ENCODE measurements at places on chromosomes 11 and 22.

GRCh38 chr11:111206472-111206871 is 39.1 kb upstream of the POU2AF2 start:
- no peak for DNase-seq

- no peak for DNase-seq
Measured at GRCh38 chr11:40302669-40303068, 1156.8 kb downstream of the LRRC4C start.

DNA sequence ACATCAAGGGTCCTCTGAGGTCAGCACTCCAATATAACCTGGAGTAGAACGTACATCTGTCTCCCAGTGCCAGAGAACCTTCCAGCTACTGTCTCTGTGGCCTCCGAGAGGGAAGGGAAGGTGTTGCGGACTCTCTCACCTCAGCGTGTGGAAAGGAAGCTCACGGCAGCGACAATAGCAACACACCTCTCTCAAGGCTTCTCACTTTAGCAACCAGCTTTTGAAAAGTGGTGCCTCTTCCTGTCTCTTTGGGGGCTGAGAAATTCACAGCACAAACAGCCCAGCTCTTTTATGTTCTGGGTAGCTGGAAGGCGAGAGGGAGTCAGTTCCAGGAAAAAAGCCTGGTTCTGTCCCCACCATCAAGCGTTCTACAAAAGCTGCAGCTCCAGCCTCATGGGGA is 156.9 kb upstream of the TBCEL start:
- no peak for DNase-seq

GRCh38 chr11:116980136-116980793 is 118.0 kb downstream of the SIK3 start:
- DNase-seq = no peak

DNA sequence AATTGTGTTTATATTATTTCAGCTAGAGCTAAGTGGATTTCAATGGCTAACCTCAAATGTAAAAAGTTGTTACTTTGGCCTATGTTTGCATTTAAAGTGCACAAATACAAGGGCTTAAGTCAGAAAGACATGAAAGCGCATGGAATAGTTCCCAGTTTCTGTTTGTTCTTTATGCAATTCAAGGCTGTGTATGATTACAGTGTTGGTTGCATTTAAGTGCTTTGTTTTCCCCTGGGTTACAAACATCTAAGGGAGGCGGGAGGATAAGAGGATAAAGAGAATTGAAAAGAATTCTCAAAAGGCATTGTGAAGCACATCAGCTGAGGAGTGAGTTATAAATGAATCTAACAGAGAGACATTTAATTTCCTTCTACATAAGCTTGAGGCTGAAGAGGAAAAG is 453.4 kb downstream of the NTM start:
- DNase-seq = no peak

DNA sequence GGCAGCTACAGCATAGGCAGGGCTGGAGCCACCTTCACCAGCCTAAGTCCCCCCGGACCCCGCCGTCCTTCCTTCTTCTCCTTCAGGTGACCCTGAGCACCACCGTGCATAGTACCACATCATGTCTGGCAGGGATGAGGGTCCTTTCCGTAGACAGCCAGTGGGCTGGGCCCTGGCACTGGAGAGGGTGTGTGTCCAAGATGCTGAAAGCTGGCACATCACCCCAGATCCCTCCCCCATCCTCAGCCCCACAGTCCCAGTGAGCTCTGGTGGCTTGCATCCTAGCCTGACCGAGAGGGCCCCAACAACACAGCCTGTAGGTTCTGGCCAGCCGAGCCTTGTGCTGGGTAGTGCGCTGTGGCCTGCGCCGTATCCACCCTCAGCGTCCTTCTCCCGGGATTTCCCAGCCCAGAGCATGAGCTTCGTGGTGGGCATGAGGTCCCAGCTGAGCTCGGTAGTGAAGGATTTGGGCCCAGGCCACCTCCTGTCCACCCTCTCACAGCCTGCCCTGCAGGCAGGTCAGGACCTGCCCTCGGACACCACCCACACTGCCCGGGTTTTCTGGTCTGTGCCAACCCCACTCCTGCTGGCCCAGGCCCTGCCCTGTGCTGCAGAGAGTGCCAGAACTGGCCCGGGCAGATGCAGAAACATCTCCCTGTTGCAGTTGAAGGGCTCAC is 1124.3 kb downstream of the BRD1 start:
- no peak for DNase-seq

GRCh38 chr11:13761716-13762115 is 93.2 kb downstream of the FAR1 start:
- no peak for DNase-seq

DNA sequence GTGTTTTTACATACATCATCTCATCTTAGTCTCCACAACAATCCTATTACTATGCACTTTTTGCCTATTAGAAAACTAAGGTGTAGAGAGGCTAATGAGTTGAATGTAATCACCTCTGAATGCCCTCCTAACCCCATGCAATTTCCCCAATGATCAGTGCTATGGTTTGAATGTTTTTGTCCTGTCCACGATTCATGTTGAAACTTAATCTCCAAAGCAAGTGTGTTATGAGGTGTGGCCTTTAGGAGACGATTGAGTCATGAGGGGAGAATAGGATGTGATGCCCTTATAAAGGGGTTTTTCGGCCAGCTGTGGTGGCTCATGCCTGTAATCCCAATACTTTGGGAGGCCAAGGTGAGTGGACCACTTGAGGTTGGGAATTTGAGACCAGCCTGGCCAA is 2.0 kb upstream of the CCDC73 start:
- DNase-seq = no peak

DNA sequence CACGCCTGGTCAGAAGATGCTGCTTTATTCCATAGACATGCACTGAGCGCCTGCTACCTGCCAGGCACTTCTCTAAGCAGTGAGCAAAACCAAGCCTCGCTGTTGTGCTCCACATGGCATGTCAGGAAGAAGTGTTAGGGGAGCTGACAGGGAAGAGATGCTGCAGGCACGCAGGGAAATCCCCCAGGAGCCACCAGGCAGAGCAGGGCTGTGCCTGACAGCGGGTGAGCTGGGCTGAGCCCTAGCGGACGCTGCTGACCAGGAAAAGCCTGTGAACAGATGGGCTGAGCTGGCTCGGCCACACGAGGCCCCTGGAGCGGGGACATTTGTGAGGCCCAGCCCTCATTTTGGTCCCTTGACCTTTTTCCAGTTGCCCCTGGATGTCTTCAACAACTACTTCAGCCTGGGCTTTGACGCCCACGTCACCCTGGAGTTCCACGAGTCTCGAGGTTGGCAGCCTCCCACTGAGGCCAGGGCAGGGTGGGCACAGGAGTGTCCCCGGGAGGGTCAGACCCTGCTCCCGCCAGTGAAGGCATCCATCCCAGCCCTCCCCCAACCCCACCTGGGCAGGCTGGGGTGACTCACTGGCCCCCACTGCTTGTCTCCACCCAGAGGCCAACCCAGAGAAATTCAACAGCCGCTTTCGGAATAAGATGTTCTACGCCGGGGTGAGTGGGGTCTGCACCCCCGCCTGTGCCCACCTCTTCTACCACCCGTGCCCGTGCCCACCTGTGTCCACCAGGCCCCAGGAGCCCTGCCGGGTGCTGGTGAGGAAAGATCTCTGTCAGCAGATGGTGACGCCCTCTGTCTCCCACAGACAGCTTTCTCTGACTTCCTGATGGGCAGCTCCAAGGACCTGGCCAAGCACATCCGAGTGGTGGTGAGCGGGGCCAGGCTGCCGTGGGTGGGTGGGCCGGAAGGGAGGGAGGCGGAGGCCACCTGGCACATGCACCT is 7.4 kb upstream of the MDK start:
- no peak for DNase-seq

- no peak for DNase-seq
Measured at GRCh38 chr11:14768526-14769188, 123.4 kb downstream of the CYP2R1 start.

GRCh38 chr11:7019500-7020182 is 505 bp downstream of the ZNF214 start:
- no peak for DNase-seq

DNA sequence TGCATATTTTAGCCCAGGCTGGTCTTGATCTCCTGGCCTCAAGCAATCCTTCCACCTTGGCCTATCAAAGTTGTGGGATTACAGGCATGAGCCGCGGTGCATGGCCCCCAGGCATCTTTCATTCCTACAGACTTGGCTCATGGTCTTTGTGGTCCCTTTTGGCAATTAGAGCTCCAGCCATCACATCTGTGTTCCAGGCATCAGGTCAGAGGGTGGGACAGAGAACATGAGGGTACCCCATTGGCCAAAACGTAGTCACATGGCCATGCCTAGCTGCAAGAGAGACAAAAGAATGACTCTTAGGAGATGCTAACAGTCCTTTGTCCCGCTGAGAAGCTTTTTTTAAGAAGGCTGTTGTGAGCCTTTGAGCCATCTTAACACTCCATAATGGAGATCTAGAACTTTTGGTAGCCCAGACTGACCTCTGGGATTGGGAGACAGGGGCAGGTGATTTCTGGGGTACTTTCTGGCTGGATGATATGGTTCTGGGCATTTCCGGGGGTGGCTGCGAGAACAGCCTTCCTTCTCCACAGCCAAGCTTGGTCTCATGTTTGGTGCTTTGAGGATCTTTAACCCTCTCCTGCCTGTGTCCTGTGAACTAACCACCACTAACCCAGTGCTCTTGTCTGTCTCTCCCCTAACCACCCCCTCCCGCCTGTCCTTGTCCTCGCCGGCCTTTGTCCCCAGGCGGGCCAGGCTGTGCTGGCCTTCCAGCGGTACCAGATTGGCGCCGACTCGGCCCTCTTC is 18.4 kb upstream of the TAB1 start:
- DNase-seq = no peak

GRCh38 chr11:133595998-133596590 is 63.8 kb upstream of the OPCML start:
- DNase-seq = no peak

DNA sequence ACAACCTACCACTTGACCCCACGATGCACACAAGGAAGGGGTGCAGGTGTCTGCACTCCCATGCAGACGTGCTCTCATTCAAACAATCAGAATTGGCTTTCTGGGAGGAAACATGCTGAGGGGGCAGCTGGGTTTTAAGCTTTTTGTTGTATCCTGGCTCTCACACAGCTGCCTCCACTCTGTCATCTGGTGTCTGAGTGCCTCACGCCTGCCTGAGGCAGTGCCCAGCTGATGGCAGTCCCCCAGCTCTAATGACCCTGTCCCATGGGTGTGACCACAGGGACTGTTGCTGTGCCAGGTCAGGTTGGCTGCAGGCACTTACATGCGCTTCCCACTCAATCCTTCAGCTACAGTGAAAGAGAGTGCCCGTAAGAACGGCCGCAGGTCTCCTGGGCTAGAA is 53.7 kb downstream of the ARFGAP3 start:
- DNase-seq = no peak

GRCh38 chr11:118112711-118113430 is 26.1 kb upstream of the SMIM35 start:
- DNase-seq = no peak

DNA sequence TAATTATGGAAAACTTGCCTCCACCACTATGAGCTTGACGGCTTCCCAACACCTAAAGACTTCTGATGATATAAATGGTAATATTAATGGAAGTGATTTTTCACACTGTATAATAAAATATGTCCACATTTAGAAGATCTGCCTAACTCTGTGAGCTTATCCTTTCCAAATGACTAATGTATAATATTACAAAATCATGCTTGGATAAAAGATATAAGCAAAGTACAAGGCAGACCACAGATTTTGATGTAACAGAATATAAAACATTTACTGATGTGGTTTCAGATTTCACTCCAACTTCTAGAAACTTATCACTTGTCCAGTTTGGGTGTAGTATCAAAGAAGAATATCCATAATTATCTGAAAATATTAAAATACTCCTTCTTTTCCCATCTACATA is 36.9 kb downstream of the GALNT18 start:
- DNase-seq = no peak

DNA sequence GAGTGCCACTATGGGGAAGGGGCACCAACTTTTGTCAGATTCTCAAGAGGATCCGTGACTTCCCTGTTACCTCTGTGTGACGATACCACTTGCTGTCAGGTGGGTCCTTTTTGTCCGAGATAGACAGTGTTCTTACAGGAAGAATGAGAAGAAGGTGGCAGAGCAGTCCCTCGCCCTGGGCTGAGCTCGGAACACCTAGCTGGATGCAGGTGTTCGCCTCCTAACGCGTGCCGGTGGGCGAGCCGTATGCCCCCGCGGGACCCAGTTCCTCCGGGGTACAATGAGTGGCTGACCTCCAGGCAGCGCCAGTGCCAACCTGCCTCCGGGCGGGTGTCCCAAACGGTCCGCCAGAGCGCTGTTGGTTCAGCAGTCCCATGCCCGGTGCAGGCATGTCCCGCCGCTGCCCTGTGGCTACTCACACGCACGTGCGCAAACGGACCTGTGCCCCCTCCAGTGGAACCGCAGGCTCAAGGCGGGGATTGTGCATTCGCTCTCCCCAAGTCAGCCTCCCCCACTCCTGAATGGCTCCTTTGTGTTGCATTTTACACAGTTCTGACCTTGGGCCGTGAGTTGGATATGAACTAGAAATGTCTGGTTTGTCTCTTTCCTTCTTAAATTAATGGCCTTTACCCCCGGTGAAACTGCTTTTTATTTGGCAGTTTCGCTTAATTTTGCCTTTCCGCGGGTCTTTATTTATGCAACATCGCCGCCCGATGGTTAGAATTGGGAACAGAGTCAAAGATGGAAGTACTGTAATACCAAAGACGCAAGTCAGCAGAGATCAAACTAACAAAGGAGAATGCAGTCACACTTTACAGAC is 1.1 kb upstream of the ABTB2 start:
- DNase-seq = peak; percentile 49

DNA sequence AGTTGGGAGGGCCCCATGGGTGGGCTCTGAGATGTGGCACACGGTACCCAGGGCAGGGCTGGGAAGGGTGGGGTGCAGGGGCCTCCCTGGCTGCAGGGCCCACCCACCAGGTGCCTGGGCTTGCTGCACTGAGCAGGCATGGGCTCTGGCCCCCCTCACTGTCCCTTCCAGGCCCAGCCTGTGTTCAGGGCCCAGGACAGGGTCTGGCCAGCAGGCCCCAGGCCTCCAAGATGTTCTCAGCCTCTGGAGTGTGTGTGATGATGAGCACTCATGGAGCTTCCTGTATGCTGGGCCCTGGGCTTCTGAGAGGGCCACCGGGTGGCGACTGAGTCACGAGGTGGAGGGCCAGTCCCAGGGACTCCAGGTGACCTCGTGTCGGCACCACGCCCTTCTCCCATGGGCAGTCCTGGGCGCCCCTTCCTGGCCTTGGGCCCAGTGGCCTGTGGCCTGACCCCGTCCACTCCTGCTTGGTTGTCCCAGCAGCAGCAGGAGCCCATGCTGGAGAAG is 55.9 kb upstream of the CCDC188 start:
- DNase-seq = no peak

Measured in stimulated activated CD8-positive, alpha-beta memory T cell treated with anti-CD3 and anti-CD28 coated beads, Interleukin-7, amount 100 ng/mL, for 48 hours (primary cell).